NCI-H1694 (cell line): ENCODE measurements at places on chromosomes 4 and X.

DNA sequence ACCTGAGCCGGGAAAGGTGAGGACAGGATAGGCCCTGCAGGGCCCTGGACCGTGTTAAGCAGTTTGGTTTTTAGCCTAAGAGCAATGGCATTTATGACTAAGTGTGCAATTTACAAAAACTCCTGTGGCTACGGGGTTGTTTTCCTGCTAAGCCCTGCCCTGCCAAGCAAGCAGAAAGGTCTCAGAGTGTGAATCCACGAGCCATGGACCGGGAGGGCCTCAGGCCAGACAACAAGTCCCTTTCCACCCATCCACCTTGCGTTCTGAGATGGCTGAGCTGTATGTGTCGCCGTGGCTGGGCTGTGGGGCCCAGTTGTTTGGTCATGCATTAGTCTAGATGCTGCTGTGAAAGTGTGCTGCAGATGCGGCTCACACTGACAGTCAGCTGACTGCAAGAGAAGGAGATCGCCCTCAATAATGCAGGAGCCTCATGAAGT is 33.9 kb upstream of the AFAP1 start:
- no peak for DNase-seq

- DNase-seq: no peak
Measured at GRCh38 chr4:86220121-86220520, 139.7 kb downstream of the MAPK10 start.

DNA sequence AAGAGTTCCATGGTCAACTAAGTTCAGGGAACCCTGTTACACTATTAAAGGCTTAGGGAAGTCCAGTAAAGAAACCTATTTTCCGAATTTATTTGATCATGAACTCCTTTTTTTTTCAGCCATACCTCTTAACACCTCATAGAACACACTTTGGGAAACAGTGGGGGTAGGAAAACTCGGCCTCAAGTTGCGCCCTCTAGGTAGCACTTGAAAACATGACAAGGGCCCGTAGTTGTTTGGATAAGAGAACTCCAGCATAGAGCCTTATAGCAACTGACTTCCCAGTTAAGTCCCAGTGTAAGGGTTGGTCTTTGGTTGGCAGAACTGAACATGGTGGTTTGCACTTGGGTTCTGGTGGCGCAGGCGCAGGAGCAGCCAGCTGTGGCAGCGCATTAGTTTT is 14.4 kb downstream of the OGT start:
- no peak for DNase-seq

DNA sequence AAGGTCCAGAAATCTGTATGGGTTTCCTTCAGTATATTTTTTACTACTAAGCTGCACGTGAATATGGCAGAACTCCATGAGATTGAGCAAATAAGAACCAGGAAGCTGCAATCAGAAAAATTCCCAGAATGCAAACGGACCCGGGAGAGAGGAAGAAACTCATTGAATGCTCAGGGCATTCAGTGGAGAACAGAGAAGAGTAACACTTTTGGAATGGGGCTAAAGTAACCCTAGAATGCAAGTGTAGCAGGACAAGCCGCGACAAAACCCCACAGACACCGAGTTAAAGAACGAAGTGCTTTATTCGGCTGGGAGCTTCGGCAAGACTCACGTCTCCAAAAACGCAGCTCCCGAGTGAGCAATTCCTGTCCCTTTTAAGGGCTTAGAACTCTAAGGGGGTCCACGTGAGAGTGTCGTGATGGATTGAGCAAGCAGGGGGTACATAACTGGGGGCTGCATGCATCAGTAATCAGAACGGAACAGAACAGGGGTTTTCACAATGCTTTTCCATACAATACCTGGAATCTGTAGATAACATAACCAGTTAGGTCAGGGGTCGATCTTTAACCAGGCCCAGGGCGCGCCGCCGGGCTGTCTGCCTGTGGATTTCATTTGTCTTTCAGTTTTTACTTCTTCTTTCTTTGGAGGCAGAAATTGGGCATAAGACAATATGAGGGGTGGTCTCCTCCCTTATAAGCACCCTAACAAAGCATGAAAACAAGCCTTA is 56.4 kb downstream of the RAB28 start:
- no peak for DNase-seq

DNA sequence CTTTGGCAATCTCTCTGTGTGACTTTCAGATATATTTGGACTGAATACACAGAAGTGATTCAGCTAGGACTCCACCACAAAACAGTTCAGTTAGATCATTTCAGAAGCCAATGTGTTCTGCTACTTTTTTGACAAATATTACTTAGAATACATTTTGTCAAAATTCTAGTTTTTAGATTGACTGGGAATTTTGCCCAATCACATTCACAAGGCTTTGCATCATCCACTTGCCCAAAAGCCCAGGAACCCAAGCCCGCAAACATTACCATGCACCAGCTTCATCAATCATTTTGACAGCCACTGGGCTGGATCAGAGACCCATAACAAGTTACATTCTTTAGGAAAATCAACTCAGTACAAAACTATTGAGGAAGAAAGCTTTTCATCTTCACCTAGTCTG is 256.6 kb upstream of the NDST3 start:
- no peak for DNase-seq

- no peak for DNase-seq
Measured at GRCh38 chr4:955931-956381, 17.4 kb downstream of the DGKQ start.

- DNase-seq: no peak
Measured at GRCh38 chrX:155966876-155967275, 30.6 kb upstream of the IL9R start.

DNA sequence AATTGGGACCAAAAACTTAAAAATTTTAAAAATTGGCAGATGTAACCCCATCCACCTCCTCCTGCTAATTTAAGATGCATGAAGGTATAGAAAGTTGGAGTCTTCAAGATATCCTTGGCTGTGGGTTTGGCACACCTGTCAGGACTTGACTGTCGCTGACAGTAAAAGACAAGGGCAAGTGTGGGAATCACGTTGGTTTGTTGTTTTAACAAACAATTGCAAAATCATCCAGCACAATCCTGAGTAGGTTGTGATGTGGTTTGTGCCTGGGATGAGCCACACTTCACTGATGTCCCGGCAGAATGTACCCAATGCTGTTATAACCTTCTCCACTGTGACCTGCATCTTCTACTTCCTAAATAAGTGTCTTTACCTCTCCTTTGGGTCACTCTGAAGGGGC is 24.0 kb downstream of the HOPX start:
- DNase-seq: no peak

DNA sequence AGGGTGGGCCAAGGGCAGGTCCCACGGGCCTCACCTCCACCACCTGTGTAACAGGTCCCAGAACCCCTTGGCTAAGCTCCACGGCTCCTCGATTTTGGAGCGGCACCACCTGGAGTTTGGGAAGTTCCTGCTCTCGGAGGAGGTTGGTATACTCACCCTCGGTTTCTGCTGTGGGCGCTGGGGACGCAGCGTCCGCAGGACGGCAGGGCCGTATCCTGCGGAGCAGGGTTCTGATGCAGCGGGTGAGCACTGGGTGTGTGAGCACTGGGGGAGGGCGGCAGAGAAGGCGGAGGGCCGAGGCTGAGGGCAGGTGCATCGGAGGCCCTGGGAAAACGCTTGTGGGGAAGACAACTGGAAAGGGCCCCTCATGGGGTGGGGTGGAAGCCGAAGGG is 11.0 kb downstream of the ATP5ME start:
- no peak for DNase-seq

- no peak for DNase-seq
Measured at GRCh38 chr4:183362916-183363542, 40.8 kb upstream of the CLDN24 start.

GRCh38 chr4:84498935-84499623 is at the start of gene NKX6-1:
Gene NKX6-1 (minus strand): TSS chr4:84499292. CDS start chr4:84498228, 1,064 bp downstream.
- DNase-seq: peak; percentile 75

GRCh38 chrX:1466971-1467561 is 14.4 kb upstream of the ASMTL start:
- no peak for DNase-seq

DNA sequence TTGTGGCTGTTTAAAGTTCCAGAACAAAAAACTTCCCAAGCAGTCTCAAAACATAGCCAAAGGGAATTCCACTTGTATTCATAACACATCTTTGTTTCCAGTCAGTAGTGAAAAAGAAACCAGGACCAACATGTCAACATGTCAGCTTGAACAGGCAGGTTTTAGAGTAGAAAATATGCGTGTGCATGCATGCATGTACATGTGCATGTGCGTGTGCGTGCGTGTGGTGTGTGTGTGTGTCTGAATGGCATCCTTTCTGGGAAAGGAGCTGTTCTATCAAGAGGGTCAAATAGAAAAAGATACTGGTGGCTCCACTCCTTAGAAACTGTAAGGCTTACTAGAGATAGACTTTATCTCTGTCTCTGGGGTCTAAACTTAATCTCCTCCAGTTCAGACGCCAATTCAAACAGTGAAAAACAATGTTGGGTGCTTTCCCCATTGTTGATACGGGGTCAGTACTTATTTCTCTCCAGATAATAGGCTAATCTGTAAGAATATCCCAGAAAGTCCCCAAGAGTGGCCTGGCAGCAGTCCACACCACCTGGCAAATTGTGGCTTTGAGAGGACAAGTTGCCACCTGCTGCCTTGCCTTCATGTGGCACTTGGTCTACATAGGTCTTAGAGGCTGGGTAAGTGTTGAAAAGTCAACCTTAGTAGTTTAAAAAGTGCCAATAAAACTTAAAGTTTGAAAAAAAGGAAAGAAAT is 110.4 kb downstream of the SCD5 start:
- DNase-seq: no peak

GRCh38 chr4:149168645-149169044 is 647.0 kb downstream of the IQCM start:
- no peak for DNase-seq

GRCh38 chr4:75886104-75886503 is 16.1 kb downstream of the PPEF2 start:
- no peak for DNase-seq

DNA sequence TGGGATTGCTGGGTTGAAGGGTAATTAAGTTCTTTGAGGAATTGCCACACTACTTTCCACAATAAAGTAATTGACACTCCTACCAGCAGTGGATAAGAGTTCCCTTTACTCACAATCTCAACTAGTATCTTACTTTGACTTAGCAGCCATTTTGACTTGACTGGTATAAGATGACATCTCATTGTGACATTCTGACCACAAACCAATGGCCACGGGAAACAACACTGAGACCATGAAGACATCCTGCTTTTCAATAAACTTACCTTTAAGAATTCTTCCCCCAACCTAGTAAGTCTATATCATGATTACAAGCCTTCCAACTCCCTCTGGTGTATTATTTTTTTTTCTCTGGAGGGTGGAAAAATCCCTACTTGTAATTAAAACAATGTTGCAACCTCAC is 66.9 kb upstream of the WDR1 start:
- DNase-seq: no peak

GRCh38 chr4:146643812-146644401 is 5.2 kb downstream of the POU4F2 start:
- no peak for DNase-seq

DNA sequence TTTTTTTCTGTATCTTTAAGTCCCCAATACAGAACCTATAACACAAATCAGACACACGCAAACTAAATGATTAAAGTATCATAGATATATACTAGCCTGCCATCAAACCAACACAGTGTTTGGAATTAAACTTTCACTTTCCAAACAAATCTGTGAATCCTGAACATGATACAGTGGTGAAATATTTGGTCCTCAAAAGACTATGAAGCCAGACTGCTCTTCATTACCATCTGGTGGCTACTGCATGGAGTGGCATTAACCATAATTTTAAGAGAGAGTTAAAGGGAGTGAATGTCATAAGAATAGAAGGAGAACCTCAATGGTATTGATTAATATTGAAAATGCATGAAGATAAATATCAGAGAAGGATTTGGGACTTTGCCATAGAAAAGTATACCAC is 9.2 kb upstream of the GABRA4 start:
- DNase-seq: no peak

DNA sequence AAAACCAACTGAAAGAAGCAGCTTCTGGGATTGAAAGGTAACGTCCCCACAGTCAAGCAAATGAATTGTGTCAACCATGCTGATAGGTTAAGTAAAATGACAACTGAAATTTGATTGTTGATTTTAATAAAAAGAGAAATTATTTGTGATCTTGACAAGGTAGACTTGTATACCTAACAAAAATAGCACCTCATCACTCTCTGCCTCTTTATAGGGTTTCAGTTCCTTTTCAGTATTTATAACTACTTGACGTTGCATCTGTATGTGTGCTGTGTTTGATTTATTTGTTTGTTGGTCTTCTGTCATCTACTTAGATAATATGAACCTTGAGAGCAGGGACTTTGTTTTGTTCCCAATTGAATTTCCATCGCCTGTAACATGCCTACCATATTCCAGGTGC is 7.9 kb upstream of the PPP3CA start:
- no peak for DNase-seq

- no peak for DNase-seq
Measured at GRCh38 chr4:164501074-164501473, 252.9 kb upstream of the SMIM31 start.

DNA sequence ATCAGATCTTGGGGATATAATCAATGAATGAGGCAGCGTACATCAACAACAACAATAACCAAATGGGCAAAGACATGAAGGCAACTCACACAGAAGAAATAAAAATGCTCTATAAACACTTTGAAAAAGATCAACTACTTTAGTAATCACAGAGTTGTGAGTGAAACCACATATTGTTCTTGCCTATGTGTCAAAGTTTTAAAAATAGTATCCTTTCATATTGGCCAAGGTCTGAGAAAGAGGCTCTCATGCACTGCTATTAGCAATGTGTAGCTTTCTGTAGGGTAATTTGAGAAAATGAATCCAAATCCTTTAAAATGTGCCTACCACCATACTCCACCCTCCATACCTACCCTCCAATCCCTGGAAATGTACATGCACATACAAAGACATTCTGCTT is 25.0 kb downstream of the COQ2 start:
- no peak for DNase-seq

GRCh38 chr4:127631420-127631819 is 1.3 kb upstream of the INTU start:
- no peak for DNase-seq

DNA sequence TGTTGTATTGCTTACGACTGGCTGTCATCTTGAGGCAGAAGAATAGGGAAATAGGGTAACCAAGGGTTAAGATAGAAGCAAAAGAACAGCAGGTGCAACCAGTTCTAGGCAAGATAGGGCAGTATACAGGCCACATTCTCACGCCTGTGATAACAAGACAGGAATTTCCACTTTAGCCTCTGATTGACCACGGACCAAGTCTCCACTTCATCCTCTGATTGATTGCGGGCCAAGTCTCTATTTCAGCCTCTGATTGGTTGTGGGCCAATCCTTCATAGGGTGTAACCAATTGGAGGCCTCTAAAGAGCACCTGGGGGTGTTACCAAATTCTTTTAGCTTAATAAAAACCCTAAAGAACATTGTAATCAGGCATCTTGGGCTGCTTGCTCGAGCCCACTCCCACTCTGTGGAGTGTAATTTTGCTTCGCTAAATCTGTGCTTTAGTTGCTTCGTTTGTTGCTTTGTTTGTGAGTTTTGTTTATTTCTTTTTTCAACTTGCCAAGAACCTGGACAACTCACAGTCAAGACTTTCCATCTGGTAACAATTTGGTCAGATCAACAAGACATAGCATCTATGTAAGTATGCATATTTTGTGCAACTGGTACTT is 8.7 kb upstream of the TBC1D9 start:
- DNase-seq: no peak

- no peak for DNase-seq
Measured at GRCh38 chr4:95248720-95249425, 299.9 kb downstream of the UNC5C start.
